ENCODE measurements at places on chromosomes 7 and 10.

DNA sequence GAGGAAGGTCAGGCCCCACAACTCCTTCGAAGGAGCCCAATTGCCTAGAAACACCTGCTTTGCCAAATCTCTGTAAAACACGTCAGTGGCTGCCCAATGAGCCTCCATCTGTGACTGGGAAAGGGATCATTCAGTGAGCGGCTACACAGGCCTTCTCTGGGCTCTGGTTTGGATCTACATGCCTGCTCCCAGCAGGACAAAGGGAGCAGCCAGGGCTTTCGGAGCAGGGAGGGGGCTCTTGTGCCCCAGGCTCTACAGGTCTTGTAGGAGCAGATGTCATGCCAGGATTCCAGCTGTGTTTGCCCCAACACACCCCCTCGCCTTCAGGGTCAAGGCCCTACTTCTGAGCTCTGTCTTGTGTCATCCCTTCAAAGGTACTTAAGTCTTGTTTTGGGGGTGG lies 73.5 kb downstream of the CLEC2L start:
- DNase-seq = no peak

DNA sequence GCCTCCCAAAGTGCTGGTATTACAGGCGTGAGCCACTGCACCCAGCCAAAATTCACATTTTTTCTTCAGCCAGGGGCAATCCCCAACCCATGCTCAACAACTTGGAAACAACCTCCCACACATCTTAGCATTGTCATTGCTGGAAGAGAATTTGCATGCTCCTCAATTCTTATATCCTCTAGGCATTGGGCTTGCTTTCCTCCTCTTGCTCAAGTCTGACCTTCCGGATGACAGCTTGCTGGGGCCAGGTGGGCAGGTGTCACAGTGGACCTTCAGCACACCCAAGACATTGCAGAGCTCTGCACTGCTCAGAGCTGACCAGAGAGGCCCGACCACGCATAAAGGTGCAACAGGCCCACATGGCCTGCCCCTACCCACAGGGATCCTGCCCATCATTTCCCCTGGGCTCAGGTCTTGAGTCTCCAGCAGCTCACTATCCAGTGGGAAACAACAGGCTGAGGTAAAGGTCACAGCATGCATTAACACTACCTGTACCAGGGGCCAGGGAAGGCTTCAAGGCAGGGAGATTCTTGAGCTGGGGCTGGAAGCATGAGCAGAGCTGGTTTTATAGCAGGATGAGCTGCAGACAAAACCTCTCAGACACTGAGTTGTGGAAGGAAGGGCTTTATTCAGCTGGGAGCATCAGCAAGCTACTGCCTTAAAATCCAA lies 6.8 kb upstream of the GPR15LG start:
- DNase-seq = no peak

- no peak for DNase-seq
Measured at GRCh38 chr7:116876664-116877442, 14.5 kb downstream of the CAPZA2 start.

DNA sequence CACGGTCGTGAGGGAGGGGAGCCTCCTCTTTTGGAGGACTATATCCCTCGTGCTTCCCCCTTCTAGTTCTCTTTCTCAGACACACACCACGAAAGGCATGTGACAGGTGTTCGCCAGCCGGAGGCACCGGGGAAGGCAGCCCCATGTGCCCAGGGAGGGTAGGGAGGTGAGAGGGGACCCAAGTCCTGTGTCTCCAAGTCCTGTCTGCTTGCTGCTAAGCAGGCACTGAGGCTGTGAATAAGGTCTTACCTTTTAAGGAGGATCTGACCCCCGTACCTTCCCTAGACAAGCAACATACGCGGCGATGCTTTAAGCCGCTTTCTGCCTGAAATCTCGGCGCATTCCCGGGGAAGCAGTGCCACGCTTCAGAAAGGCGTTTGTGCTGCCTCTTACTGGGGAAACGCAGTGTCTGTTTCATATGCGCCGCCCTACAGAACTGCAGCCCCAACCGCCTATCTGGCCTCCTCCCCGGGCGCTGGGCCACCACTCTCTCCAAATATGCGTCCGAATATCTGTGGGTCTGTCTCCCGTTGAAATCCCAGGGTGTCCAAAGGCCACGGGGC lies 770 bp downstream of the PLXNA4 start:
- no peak for DNase-seq

DNA sequence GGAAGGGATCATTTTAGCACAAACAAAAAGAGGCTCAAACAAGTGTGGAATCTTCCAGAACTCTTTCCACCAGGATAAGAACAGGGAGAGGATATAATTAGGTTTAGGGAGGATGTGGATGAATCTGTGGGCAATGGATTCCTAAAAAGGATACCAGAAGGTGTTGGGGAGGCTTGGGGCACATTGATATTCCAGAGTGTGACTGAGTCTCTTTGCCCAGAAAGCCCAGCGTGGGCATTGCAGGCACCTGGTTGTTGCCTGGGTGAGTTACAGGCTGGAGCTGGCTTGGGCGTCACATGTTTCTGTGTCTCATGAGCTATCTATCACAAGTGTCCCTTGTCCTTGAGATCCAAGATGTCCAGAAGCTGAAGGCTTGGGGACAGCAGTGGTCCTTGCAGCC lies 3.3 kb downstream of the COL26A1 start:
- no peak for DNase-seq

- DNase-seq = no peak
Measured at GRCh38 chr7:24912874-24913514, 67.0 kb downstream of the OSBPL3 start.

- no peak for DNase-seq
Measured at GRCh38 chr10:75358835-75359421, 42.6 kb downstream of the ZNF503 start.

DNA sequence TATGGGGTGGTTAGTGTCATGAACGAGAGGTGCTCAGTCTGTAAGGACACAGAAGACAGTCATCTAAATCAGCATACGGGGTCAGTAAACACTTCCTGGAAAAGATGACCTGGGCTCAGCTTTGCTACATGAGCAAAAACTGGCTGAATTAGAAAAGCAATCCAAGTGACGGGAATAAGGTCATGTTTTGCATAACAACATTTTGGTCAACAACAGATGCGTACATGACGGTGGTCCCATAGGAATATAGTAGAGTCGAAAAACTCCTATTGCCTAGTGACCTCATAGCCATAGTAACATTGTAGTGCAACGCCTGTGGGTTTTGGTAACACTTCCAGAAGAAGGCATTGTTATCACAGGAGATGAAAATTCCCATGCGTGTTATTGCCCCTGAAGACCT lies 92.9 kb downstream of the CTNNA3 start:
- DNase-seq = no peak

DNA sequence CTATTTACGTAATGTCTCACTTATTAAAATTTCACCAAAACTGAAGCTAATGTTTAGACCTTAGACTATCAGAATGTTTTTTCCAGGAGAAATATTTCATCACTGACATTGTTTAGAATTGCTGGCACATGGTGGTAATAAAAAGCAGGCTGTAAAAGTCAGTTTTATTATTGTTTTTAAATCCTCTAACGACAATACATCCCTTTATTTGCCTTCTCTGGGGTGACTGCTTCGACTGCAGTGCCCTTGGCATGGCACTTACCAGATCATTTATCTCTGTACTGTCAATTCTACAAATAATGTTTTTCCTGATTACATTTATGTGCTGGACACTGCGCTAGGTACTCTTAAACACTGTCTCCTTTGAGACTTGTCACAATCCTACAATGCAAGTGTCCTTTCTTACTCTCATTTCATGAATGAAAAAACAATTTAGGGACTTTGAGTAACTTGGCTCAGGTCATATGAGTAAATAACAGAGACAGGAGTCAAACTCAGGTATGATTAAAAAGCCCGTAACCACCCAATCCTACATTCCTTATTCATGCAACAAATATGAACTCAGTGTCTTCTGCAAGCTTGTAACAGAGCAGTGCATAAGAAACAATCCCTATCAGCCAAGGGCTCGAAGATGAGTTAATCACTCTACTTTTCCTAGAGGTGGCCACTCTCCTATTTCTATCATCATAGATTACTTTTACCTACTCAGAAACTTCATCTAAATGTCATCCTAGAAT lies 5.6 kb upstream of the ING3 start:
- DNase-seq = no peak

DNA sequence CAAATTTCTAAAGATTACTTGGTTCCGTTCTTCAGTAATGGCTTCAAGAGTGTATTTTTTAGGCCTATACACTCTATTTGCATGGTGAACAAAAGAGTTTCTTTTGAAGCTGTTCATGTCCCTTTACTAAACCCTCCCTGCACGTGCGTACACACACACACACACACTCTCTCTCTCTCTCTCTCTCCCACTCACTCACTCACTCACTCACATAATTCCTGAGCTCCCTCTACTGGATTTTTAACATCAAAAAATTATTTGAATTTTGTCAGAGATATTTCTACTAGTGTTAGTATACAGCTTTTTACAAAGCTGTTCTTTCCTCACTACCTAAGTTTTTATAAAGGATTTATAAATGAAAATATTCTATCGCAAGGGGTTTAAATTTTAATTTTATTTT lies 85.9 kb downstream of the UBE3C start:
- no peak for DNase-seq

Data from activated T-helper 1 cell treated with Interleukin-2 at 50 U/mL for 16 hours (primary cell).